Upper lobe of left lung (tissue), 6 donors: ENCODE measurements at places on chromosomes 4 and X. TPM values are rescaled to one million over a fixed set of nuclear protein-coding genes. Genes with fewer than 3 reads are reported as not detected.

Gene FRAS1
- total RNA-seq = 11.2 TPM

Gene ETDA
- not detected for total RNA-seq

Gene PDCL2
- not detected for total RNA-seq

DNA sequence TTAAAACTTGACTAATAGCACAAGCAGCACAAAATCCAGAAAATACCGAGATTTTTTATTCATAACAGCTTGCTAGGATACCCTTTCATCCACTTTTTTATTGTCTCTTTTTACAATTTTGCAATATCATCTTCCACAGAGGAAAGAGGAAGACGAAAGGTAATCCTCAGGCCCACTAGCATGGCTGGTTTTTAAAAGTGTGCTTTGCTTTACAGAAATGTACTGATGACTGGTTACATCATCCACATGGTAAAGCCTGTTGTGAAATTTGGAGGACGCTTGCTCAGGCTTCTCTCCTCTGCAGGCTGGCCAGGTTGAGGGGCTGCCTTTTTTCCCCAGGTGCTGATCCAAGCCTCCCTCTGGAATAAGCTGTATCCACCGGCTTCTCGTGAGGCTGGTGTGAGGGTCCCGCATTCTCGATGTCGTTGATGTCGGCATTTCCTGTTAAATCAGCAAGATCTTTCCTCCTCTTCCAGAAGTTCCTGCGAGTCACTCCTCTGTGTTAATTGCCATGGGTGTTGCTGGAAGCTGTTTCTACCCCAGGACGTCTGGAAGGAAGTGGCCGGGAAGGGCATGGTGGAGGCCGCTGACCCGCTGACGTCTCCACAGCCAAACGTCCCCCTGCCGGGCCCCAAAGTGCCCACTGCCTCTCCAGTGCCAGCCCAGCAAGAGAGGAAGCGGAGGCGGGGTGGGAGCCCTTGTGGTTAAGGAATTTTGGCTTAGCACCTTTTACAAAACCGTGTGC, 5.8 kb upstream of the DGKQ start:
- H3K27me3 ChIP-seq = no peaks in the 10 kb centered on the region
- no peak overlapping the region for H3K4me3 ChIP-seq
- peak overlapping the region; percentile 52 for H3K27ac ChIP-seq
- peaks cover 16% of the 10 kb centered on the region for H3K4me1 ChIP-seq
- no peaks in the 10 kb centered on the region for H3K36me3 ChIP-seq
- DNase-seq = peak; percentile 58

GRCh38 chr4:124903995-124904722, 191.6 kb upstream of the ANKRD50 start:
- H3K4me3 ChIP-seq = peak overlapping the region; percentile 16
- H3K36me3 ChIP-seq = no peaks in the 10 kb centered on the region
- H3K27ac ChIP-seq = no peak overlapping the region
- H3K27me3 ChIP-seq = no peaks in the 10 kb centered on the region
- H3K4me1 ChIP-seq = no peaks in the 10 kb centered on the region
- peak; percentile 45 for DNase-seq

DNA sequence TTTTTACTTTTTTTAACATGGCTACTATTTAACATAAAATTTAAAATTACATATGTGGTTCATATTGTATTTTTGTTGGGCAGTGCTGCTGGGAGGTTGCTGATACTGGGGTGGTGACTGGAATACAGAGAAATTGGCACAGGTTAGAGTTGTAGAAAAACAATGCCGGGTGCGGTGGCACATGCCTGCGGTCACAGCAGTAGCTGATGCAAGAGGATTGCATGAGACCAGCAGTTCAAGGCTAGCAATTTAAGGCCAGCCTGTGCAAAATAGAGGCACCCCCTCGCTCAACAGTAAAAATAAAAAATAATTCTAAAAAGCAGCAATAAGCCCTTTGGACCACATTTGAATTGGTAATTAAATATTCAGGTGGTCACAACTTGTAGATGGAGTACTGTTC, 11.8 kb upstream of the CPE start:
- no peak overlapping the region for H3K27ac ChIP-seq
- no peaks in the 10 kb centered on the region for H3K36me3 ChIP-seq
- H3K27me3 ChIP-seq = no peaks in the 10 kb centered on the region
- no peak overlapping the region for H3K4me3 ChIP-seq
- no peak for DNase-seq

Gene CFAP97
- 42.9 TPM for total RNA-seq

DNA sequence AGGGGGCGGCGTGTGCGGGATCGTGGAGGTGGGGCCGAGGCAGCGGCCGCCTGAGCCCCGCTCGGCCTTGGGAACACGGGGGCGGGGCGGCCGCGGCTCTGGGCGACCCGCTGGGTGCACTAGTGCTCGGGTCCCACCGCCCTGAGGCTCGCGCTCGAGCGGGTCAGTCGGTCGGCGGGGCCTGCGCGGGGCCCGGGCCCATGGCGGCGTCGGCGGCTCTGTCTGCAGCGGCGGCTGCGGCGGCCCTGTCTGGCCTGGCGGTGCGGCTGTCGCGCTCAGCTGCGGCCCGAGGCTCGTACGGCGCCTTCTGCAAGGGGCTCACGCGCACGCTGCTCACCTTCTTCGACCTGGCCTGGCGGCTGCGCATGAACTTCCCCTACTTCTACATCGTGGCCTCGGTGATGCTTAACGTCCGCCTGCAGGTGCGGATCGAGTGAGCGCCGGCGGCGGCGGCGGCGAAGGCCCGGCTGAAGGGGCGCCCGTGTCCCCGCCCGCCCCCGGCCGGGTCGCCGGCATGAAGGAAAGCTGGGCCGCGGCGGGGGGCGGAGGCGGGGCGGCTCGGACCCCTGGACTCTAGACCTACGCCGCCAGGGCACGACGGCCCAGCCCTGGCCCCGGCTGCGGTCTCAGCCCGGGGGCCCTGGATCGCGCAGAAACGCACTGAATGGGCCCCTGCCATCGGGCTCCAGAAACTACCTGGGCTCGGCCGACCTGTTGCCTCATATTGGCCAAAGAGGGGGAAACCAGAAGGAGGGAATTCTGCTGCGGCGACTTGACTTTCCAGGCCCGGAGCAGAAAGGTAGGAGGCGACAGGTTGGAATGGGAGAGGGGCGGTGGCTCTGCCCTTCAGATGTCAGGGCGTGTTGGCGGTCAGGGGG, at the start of gene SMIM10L2A:
Gene SMIM10L2A, plus strand, starts transcription at position 13 of the 878 bp plus-strand sequence. Its CDS starts 188 bp downstream, at position 201.
- no peak within 1 kb of the TSS for H3K27ac ChIP-seq
- no peaks in the 10 kb centered on the region for H3K27me3 ChIP-seq
- H3K36me3 ChIP-seq = no peaks in the 10 kb centered on the region

DNA sequence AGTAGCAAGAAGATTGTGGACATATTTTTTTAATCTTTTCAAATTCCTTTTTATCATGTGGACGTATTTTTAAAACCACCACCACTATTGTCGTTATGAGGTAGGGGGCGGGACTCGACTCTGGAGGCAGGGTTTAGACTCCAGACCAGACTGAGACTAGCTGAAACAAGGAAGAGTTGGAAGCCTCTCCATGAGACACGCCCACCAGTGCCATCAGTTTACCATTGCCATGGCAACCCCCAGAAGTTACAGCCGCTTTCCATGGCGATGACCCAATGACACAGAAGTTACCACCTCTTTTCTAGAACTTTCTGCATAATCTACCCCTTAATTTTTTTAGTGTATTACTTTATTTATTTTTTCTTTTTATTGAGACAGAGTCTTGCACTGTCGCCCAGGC, 8.7 kb downstream of the MRFAP1 start:
- H3K27me3 ChIP-seq = no peaks in the 10 kb centered on the region
- no peaks in the 10 kb centered on the region for H3K36me3 ChIP-seq
- H3K4me1 ChIP-seq = no peaks in the 10 kb centered on the region
- no peak overlapping the region for H3K4me3 ChIP-seq

DNA sequence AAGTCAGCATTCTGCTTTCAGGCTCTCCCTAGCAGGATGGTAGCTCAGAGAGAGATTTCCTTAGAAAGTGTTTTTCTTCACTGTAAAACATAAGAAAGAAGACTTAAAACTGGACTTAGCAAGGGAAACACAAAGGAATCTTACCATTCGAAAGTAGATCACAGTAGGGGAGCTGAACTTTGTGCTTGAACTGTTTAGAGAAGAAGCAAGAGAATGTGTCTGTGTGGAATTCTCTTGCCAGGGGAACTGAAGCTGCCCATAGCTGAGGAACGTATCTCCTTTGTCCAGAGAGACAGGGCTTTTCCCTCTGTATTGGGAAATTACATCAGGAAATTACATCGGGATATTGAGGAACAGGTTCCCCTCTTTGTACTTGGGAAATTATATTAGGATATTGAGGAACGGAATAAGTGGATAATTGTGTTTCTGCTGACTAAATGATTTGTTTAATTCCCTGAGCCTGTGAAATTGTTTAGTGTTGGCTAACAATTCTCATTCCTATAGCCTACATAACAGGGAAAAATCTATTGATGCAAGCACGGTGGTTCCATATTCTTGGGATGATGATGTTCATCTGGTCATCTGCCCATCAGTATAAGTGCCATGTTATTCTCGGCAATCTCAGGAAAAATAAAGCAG, 21.2 kb downstream of the SRD5A3 start:
- no peaks in the 10 kb centered on the region for H3K36me3 ChIP-seq
- H3K27ac ChIP-seq = no peak overlapping the region
- DNase-seq = no peak
- H3K4me3 ChIP-seq = no peak overlapping the region
- H3K27me3 ChIP-seq = no peaks in the 10 kb centered on the region
- peaks cover 7% of the 10 kb centered on the region for H3K4me1 ChIP-seq

Gene KIT
- 38.7 TPM for total RNA-seq

Gene HERC5
- 5.4 TPM for total RNA-seq

DNA sequence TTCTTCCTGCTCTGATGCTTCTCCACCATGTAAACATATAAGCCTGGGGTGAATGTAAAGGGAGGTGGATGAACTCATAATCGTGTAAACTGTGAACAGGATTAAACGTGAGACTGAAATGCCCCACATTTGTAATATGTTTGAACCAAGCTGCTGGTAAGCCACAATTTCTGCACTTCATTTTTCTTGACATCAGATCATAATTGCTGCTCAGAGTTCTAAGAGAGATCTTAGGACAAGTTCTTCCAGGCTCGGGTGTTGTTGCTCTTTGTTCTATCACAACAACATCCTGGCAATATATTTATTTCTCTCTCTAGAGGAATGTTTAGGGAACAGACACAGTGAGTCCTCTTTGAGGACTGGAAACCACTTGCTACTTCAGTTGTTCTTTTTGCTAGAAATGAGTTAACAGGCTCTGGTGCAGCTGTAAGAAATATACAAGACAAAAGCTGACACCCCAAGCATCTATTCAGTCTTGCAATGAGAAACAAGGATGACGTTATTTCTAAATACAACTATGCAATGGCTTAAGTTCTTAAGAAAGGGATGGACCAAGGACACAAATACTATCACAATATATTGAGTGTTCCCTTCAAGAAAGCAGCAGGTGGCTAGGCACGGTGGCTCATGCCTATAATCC, 59.6 kb downstream of the LNX1 start:
- H3K4me1 ChIP-seq = peaks cover 8% of the 10 kb centered on the region
- no peaks in the 10 kb centered on the region for H3K27me3 ChIP-seq
- H3K36me3 ChIP-seq = no peaks in the 10 kb centered on the region
- no peak for DNase-seq

DNA sequence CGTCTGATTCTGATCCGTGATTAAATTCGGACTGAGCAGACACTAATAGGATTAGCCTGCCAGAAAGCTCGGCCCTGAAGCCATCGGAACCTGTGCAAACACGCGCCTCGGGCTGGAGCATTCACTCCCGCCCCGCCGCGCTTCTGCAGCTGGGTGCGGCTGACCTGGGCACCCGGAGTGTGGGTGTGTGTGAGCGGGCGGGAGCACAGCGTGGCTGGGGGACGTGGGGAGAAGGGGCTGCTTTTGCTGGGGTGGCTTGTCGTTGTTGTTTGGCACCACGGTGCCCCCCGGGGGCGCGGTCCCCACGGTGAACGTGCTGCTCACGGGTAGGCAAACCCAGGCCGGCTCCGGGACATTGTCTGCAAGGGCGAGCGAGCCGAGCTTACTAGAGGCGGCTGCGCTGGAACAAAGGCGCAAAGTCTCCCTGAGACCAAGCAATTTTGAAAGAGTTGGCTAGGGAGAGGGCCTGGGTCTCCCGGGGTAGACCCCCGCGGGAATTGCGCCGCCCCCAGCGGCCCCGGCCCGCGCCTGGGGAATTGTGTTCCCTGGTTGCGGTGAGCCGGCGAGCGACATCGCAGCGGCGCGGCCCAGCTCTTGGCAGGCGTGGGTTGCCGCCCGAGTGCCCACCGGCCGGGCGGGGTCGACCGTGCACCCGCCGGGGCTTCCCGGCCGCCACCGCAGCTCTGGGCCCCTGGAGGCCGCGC, 1.4 kb downstream of the MAMLD1 start:
- peaks cover 3% of the 10 kb centered on the region for H3K4me1 ChIP-seq

DNA sequence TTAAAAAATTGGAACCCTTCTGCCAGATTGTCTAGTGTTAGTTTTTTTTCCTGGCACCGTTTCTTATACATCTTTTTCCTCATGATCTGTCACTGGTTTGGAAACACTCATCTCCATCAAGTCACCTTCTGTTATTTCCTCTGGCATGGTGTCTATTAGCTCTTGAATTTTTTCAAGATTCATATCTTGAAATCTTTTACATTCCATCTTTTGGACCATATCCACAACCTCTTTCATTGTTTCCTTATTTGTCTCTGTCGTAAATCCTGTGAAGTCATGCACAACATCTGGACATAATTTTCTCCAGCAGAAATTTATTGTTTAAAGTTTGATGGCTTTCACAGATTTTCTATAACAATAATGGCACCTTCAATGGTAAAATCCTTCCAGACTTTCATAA, 10.2 kb upstream of the TMEM185A start:
- no peaks in the 10 kb centered on the region for H3K4me1 ChIP-seq
- H3K4me3 ChIP-seq = no peak overlapping the region
- no peak overlapping the region for H3K27ac ChIP-seq
- H3K27me3 ChIP-seq = no peaks in the 10 kb centered on the region
- H3K36me3 ChIP-seq = no peaks in the 10 kb centered on the region

DNA sequence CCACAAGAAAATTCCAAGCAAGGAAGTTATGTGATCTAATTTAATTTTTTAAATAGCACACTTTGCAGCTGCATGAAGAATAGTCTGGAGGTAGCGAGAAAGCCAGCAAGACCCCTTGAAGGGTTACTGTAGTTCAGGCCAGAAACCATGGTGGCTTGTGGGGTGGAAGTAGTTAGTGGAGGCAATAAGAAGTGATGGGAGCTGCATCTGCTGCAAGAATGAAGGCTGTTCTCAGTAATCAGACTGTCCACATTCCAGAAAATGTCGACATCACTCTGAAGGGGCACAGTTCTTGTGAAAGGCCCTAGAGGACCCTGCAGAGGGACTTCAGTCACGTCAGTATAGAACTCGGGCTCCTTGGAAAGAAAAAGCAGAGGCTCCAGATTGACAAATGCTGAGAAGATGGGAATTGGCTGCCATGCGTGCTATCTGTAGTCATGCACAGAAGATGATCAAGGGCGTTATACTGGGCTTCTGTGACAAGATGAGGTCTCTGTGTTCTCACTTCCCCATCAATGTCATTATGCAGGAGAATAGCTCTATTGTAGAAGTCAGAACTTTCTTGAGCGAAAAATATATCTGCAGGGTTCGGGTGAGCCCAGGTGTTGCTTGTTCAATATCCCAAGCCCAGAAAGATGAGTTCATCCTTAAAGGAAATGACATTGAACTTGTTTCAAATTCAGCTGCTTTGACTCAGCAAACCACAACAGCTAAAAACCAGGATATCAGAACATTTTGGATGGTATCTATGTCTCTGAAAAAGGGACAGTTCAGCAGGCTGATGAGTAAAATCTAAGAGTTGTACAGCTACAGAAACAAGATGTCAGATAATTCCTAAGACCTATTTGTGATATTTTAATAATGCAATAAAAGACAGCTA, 254.2 kb downstream of the CBR4 start:
- no peaks in the 10 kb centered on the region for H3K27me3 ChIP-seq
- H3K4me1 ChIP-seq = no peaks in the 10 kb centered on the region
- H3K36me3 ChIP-seq = no peaks in the 10 kb centered on the region
- no peak for DNase-seq
- no peak overlapping the region for H3K4me3 ChIP-seq
- no peak overlapping the region for H3K27ac ChIP-seq

Gene F11
- total RNA-seq = 7.5 TPM

Gene SLC7A11
- total RNA-seq = 9.6 TPM

Gene ZNF732
- not detected for total RNA-seq
